Foreskin fibroblast (primary cell): ENCODE measurements at places on chromosomes 2 and 18.

DNA sequence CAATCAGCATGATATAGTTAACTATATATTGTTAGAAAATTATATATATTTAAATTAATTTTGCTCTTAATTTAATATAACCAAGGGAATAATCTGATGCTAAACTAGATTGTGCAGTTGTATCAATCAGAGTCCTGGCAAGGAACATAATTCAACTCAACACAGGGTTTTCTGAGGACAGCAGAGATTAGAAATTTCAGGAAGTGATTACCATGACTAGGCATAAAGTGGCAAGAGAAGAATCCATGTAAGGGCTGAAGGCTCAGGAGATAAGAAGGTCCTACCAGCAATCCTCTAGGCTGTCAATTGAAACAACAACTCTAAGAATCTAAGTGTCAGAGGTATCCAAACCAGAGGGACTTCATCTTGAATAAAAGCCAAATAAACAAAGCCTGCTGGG, 807.8 kb downstream of the DSC3 start:
- DNase-seq, result no peak

GRCh38 chr2:216572582-216573578, 60.3 kb upstream of the IGFBP2 start:
- peak; percentile 70 for DNase-seq

- DNase-seq, result no peak
These were observed 83.2 kb downstream of the GYPC start for GRCh38 chr2:126739141-126739540.

GRCh38 chr2:169476459-169476858, 2.8 kb upstream of the BBS5 start:
- no peak for DNase-seq

GRCh38 chr2:1621501-1621900, 122.8 kb downstream of the PXDN start:
- DNase-seq, result no peak

DNA sequence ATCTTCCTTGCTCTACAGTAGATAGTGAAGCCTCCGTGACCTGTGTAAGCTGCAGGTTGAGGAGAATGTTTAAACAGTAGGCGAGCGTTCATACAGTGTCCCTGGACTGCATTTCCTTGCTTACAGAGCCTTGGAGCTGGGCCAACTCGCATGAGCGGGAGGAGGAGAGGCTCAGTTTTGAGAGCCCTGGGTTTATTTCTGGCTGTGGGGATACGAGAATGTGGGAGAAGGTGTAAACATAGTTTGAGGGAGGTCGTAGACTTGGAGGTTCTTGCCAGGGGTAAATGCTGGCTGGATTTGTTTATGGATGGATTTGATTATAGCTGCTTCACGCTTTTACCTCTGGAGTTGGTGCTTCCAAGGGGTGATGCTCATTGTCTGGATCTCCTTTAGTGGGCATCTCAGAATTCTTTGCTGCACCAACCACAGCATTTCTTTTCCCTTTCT, 20.8 kb downstream of the CRIM1 start:
- DNase-seq, result peak; percentile 69

DNA sequence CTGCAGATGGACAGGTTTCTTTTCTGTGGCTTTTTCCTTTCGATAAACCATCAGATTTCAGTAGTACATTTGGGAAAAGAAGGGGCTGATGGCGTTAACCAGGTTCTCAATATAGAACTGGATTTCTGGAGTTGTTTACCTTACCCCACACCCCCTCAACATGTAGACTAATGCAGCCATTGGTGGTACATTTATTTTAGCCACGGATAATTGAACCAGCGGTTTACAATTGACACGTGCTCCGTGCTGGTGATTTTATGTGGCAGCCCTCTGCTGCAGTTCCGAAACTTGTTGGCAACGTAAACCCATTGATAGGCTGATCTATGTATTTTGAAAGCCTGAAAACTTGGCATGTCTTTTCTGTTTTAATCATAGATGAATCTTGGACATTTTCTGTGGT, 5.4 kb downstream of the SOX11 start:
- no peak for DNase-seq

- DNase-seq, result no peak
These were observed 123.8 kb downstream of the CAPN13 start for GRCh38 chr2:30683236-30683956.

DNA sequence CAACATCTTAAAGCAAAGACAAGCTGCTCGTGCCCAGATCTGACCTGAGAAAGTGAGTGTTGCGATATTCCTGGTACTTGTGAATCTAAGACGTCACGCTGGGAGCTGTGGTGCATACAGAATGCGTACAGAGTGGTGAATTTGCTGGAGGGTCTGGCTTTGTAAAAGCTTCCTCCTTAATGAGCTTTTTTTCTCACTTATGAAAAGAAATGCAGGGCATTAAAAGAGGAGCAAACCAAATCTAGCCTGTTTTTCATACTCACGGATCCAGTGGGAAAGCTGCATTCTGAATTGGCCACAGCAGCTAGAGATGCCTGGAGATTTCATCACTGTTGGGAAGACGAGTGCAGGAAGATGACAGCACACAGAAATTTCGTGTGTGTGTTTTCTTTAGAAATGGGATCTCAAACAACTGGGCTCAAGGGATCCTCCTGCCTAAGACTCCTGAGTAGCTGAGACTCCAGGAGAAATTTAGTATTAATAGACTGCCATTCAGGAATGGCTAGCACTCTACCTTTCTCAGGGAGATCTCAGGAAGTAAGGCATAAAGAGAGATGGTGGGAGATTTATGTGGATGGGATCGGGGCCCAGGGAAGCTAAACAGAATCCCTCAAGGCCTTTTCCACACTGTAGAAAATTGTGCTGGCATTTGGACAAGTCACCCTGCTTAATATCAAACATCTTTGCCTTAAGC, 181.3 kb downstream of the ALPK2 start:
- peak; percentile 34 for DNase-seq

DNA sequence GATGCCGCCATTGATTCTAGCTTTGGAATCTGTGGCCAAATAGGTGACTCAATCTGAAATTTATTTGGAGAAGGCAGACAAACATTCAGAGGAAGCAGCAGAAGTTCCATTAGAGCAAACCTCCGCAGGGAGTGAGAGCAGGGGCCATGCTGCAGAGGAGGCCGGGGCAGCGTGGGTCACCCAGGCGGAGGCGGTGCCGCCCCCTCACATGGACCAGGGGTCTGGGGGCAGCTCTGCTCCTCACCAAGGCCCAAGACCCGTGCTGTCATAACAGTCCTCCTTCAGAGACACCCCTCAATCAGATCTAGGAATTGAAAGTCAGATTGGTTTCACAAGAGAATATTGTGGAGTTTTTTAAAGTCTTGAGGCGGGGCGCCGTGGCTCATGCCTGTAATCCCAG, 92.4 kb downstream of the GBX2 start:
- DNase-seq, result no peak

- DNase-seq, result no peak
These were observed 8.5 kb downstream of the STAM2 start for GRCh38 chr2:152167065-152167464.

GRCh38 chr2:207241198-207241597, 75.5 kb upstream of the KLF7 start:
- no peak for DNase-seq

DNA sequence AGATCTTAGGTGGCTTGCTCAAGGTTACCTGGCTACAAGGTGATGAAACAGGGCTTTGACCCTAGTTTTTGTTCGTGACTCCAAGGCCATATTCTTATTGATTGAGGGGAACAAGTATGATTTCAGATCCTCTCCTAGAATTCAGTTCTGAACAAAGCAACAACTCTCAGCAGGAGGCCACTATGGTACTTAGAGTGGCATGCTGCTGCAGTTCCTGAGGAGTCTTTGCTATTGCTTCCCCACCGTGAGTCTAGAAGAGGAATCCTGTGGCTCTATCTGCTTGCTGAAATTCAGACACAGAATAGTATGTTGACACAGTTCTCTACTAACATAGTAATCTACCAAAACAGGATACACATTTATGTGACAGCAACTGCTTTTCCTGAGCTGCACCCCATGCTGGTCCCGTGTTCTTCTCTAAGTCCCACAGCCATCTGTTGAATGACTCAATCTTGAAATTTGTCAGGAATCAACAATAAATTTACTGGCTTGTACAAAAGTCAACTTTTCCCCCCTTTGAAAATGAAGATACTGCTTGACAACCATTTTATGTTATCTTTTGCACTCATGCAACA, 4.1 kb downstream of the TGFBRAP1 start:
- DNase-seq, result peak; percentile 60

DNA sequence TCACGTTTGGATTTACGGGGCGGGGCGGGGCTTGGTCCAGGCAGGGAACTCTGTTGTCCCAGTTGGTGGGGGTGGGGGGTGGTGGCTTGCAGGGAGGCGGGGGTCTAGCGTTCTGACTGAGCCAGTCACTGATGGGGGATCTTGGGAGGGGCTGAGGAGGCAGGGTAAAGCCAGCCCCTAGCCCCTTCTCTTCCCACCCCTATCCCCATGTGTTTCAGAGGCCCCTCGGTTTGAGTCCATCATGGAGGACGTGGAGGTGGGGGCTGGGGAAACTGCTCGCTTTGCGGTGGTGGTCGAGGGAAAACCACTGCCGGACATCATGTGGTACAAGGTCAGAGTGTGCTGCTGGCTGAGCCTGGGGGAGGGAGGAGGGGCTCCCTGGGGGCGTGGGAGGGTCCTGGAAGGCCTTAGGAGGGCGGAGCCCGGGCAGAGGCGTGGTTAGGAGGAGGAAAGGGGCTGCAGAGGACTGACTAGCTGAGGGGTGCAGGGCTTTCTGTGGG, 22.0 kb upstream of the GMPPA start:
- no peak for DNase-seq

GRCh38 chr2:29014811-29015421, 33.8 kb downstream of the TOGARAM2 start:
- DNase-seq, result peak; percentile 53

GRCh38 chr2:170369894-170370293, 191.9 kb downstream of the MYO3B start:
- peak; percentile 39 for DNase-seq

- DNase-seq, result no peak
These were observed 20.5 kb downstream of the ODC1 start for GRCh38 chr2:10427618-10427949.

- peak; percentile 88 for DNase-seq
These were observed 681 bp upstream of the ROCK2 start for GRCh38 chr2:11344956-11345677.

DNA sequence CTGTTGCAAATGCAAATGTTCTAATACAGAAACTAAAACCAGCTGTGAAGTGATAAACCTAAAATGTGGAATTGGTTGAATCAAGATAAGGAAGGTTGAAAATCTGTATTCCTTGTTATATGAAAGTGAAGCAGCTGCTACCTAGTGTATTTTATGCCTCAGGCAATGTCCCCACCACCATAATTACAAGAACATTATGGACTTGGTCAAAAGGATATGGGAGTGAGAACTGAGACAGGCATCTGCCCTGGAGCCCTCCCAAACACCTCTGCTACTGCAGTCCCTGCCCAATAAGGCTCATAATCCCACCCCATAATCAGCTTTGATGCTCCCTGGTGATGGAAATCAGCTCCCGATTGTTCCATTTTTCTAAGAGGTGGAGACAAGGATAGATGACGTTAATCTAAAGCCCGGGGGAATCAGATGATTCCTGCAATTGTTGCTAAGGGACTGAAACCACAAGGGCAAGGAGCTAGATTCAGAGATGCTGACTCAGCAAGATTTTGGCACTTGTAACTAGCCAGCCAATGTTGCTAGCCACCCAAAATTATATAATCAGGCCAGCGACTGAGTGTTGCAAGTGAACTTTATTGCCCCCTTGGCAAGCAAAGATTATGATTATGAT, 69.5 kb downstream of the EVA1A start:
- DNase-seq, result no peak

GRCh38 chr18:65983750-65984149, 232.9 kb downstream of the CDH7 start:
- DNase-seq, result no peak

GRCh38 chr2:66582104-66582986, 147.4 kb downstream of the MEIS1 start:
- DNase-seq, result no peak

GRCh38 chr2:71498261-71498701, 44.9 kb downstream of the DYSF start:
- peak; percentile 16 for DNase-seq

- DNase-seq, result no peak
These were observed 3.9 kb downstream of the SKOR2 start for GRCh38 chr18:47247416-47248114.

DNA sequence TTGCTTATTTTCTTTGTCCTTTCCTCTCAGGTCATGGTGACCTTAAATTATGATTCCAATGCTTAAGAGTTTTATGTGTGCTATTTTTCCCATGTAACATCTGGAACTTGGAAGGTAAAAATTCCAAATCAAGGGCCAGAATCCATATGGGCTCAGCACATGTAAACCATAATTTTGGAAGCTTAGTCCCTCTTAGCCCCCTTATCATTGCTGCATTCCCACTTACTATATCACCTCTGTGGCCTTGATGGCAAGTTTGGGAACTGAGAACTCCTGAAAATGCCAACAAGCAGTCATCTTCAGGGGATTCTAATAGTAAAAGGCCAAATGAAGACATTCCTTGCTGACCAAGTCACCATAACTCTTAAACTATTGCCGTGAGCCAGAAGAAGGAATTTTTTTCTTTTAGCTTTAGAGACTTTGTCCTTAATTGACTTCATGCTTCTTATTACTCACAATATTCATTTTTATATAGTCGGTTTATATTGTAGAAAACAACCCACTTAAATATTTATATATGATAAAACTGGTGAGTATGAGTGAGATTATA, 251.4 kb downstream of the SLC8A1 start:
- peak; percentile 70 for DNase-seq

DNA sequence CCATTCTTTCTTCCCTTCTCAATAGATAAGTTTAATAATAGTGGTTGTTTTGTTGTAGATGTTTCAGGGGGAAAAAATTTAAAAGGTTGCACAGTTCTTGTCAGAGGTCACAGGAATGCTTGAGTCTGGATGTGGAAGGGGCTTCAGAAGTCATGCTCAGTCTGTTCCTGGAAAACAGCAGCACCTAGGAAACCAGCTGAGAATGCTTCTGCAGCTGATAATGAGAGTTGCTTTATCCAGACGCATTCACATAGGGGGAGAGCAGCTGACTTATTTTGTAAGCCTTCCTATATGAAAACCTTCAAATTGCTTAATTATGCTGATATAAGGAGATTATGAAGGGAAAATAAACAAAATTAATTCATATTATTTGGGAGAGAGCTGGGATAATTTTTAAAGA, 235.5 kb downstream of the GULP1 start:
- no peak for DNase-seq

DNA sequence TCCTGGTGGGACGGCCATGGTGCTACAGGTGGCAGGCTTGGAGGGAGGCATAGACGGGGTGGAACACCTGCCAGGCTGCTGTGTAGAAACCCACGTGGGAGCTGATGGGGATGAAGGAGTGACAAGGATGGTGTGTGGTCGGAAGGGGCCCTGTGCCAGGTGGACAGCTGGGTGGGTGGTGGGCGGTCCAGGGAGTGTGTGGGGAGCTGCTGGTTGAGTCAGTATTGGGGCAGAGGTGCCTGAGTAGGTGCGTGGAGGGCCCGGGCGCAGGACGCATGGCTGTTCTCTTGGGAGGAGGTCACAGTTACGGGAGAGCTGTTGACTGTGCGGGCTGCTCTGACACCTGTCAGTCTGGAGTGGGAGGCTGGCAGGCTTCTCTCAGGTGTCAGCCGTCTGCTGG, 12.6 kb upstream of the D2HGDH start:
- no peak for DNase-seq
